Kidney glomerular epithelial cell (primary cell): ENCODE measurements at places on chromosomes 7 and 10.

DNA sequence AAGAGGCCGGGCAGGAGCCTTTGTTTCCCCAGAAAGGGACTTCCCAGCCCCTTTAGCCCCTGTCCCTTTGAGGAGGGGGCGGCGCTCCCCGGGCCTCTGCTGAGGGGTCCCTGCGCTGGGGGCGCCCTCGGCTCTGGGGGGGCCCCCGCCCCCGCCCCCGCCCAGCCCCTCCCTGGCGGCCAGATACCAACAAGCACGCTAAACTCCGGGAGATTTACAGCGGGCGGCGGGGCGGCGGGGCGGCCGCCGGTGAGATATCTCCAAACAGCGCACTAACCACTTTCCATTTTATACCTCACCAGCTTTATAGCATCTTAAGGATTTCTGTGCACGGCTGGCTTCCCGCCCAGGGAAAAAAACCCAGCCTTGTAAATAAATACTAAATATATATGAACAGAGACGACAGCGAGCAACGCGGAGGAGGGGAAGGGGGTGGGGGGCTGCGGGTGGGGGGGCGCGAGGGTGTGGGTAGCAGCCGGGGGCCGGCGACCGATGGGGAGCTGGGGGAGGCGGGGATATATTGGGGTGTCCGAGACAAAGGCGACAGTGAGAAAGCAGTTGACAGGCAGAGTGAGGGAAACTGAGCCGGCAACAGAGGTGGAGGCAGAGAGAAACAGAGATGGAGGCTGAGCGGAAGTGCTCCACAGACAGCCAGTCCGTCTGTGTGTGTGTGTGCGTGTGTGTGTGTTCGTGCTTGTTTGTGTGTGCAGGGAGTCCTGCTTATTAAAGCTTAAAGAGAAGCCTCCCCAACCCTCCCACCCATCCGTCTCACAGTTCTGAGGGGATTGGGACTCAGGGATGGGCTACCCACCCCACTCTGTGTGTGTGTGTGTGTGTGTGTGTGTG is 85.8 kb downstream of the HIF1AN start:
- DNase-seq: no peak

- no peak for DNase-seq
Observed at GRCh38 chr10:8776926-8777622, 722.6 kb downstream of the GATA3 start.

- DNase-seq: no peak
Observed at GRCh38 chr7:27092819-27093110, 3.0 kb downstream of the HOXA1 start.

- no peak for DNase-seq
Observed at GRCh38 chr10:26931223-26931622, 70.5 kb upstream of the ABI1 start.

GRCh38 chr10:132384618-132385388 is 12.2 kb upstream of the PWWP2B start:
- no peak for DNase-seq

DNA sequence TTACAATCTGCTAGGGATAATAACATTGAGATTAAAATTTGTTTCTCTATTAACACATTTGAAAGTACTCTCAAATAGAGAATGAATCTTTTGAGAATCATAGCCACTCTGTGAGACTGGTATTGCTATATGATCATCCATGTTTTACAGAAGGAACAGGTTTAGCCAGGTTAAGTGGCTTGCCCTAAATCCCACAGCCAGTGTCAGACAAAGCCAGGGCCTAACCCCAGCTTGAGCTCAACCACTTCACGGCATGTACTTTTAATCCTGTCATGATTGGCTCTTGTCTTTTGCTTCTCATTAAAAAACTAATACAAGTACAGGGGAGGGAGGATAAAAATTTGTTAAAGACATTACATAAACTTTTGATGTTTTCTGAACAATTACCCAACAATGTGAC is 3.8 kb upstream of the ZNRF2 start:
- no peak for DNase-seq

DNA sequence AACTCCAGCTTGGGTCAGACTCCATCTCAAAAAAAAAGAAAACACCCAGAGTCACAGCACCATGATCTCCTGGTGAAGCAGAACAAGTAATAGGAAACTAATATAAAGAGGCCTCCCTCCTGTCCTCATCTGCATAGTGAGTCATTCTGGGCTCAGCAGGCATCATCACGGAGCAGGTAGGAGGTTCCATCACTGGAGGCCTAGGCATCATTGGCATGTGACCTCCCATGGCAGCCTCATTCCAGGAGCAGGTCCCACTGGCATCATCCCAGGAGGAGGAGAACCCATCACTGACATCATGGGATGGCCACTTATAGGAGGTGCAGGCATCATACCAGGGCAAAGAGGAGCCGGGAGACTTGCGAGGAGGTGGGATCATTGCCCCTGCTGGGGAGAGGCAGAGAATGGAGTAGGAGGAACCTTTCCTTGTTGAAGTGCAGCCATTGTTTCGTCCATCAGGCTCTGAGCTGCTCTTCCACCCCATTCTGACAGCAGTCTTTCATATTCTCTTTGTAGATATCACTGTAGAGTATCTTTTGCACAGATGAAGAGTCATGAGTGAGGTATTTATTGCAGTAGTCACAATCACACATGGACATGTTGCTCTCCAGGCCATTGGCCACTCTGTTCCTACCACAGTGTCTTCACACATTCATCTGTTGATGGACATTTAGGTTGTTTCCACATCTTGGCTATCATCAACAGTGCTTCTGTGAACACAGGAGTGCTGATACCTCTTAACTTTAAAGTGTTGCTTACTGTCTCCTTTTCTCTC is 73.8 kb downstream of the OSBPL3 start:
- peak; percentile 77 for DNase-seq

- no peak for DNase-seq
Observed at GRCh38 chr10:118832241-118832651, 77.5 kb upstream of the CACUL1 start.

- no peak for DNase-seq
Observed at GRCh38 chr10:117003336-117003735, 1.7 kb downstream of the SHTN1 start.

DNA sequence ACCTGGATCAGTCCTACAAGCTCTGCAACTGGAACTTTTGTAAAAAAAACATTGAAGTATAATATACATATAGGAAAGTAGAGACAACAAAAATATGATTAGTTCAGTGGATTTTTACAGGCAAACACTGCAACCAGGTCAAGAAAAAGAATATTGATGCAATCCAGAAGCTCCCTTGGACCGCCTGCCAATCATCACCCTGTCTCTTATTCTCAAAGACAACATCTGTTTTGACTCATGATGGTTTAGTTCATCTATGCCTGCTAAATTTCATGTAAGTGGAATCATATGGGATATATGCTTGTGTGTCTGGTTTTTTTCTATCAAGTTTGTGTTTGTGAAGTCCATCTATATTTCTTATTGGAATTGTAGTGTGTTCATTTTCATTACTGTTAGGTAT is 7.7 kb upstream of the HYCC1 start:
- DNase-seq: no peak

GRCh38 chr7:96497567-96497966 is 175.7 kb upstream of the SLC25A13 start:
- DNase-seq: no peak

DNA sequence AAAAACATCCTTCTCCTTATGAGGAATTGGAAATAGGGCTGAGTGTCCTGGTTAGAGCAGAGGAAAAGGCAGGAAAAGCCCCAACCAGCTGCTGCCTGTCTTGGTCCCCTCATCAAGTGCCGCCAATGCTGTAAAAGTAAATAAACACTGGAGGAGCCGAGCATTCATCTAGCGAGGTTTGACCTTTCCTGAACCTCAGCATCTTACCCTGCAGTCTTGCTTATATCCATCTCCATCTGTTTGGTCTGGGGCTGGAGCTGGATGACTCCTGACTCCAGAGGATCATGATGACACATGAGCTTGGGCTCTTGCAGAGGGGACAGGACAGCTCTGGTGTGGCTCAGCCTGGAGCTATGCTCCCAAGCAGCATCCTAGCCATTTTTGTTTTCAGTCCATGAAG is 501.1 kb downstream of the TNS3 start:
- DNase-seq: no peak

GRCh38 chr7:16668049-16668858 is 22.3 kb downstream of the BZW2 start:
- DNase-seq: no peak

GRCh38 chr7:44147026-44147991 is 6.2 kb upstream of the MYL7 start:
- DNase-seq: no peak

DNA sequence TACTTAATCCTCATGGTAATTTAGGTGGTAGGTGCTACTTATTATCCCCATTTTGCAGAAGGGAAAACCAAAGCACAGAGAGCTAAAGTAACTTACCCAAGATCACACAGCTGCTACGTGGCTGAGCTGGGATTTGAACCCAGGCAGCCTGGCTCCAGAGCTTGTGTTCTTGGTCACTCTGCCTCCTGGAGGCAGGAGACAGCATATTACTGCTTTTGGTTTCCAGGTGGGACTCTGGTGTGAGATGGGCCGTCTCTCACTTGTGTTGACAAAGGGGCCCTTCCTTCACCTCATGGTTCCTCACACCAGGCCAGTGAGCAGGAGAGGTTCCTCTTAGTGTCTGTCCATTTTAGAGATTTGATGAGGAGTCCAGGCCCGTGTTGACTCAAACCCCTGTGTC is 79.8 kb upstream of the PPIF start:
- no peak for DNase-seq

DNA sequence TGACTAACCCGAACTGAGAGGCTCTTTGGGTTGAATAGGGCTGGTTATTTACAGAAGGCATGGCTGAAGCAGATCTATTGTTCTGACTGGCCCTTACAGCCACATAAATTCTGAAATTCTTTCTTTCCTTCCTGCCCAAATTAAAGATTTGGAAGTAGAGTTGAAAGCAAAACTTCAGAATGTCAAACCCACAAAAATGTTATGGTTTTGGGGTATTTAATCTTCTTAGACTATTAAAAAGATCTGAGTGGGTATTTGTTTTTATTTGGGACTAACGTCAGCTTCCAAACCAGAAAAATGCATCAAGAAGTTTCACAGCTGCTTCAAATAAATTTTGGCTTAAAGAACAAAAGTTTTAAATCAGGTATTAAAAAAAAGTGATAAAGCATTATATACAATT is 124.5 kb downstream of the AHR start:
- DNase-seq: no peak

- DNase-seq: no peak
Observed at GRCh38 chr7:122068046-122068445, 76.0 kb downstream of the AASS start.

GRCh38 chr7:50655490-50655889 is 90.3 kb upstream of the DDC start:
- DNase-seq: no peak

DNA sequence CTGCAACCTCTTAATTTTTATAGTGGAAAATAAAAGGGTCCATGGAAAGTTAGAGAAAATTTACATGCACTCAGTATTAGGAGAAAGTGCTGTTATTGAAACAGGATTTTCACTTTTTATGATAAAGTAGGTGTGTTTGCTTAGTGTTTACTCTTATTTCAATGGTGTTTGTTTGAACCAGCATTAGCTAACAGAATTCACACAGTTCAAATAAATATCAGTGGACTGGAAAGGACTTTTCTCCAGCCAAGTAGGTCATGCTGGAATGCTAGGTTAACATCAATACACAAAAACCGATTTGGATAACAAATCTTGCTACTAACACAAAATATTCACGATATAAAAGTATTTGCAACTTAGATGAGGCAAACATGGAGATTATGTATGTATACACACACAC is 49.4 kb upstream of the BET1 start:
- no peak for DNase-seq

GRCh38 chr7:125561006-125561405 is 631.4 kb upstream of the POT1 start:
- DNase-seq: no peak

DNA sequence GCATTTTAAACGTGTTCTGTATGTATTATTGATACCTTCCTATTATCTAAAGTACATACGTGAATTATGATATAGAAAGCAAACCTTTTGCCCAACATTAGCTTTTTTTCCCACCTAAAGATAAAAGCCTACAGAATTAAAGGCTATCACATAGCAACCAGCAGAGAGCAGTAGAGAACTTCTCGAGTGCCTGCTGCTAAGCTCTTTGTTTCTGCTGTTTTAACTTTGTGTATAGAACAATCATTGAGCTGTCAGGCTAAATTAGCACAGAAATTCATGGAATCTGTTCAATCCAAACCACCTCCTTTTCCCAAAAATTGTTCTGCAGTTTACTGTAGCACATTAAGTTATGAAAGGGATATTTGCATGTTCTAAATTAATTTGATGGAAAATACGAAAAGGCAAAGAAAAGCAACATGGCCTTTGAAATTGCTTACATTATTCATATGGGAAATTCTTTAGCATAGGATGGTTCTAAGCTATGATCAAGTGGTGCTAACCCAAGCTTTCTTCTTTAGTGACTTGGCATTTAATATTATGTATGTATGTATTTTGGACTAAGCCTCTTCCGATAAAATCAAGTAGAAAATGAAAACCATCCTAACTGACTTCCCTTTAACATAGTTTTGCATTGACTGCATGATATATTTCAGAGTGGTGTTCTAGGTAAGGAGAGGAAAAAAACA is 1288.5 kb downstream of the GATA3 start:
- DNase-seq: peak; percentile 51

DNA sequence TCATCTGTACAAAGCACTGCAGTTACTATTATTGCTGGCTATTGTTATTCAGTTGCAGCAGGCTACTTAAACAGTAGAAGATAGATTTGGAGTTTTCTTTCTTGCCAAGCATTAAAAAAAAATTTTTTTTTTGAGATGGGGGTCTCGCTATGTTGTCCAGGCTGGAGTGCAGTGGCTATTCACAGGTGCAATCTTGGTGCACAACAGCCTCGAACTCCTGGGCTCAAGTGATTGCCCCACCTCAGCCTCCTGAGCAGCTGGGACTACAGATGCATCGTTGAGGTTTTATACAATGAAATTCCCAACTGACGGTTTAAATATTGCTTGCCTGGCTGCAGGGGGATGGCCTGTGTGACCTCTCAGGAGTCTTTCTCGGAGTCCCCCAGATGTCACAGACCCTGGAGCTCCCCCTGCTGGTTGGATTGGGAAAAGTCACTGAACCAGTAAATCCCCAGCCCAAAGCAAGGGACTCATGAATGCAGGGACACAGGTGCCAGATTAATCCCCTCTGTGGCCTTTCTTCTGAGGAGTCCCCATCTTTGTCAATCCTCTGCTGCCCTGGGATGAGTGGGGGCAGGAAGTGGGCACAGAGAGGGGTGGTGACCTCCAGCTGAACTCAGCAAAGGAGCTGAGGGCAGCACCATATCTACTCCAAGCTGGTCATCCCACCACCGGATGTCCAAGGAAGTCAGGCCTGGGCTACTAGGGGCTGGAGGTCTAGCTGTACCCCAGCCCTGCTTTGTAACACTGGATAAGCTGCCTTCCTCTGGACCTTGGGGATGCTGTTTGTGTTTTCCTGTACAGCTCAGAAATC is 149.6 kb downstream of the C10orf105 start:
- DNase-seq: peak; percentile 30
